HS-5 (cell line): ENCODE measurements at places on chromosomes 4 and X.

DNA sequence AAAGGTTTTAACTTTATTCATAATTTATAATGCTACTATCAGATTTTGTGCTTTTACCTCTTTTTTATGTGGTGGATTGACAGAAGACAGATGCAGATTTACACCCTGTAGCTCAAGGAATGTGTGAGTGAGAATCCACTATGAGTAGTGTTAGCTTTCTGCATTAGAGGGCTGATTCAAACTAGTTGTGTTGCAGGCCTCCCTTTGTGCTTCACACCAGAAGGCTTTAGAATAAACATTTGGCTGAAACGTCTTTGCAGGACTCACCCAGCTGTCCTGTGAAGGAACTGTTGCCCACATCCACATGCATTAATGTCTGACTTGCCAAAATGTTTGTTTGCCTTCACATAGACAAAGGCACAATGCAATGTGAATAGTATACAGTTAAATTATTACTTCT is 127.0 kb downstream of the PCDH7 start:
- DNase-seq, result no peak

GRCh38 chr4:19293080-19293479 is 958.6 kb upstream of the SLIT2 start:
- no peak for DNase-seq

DNA sequence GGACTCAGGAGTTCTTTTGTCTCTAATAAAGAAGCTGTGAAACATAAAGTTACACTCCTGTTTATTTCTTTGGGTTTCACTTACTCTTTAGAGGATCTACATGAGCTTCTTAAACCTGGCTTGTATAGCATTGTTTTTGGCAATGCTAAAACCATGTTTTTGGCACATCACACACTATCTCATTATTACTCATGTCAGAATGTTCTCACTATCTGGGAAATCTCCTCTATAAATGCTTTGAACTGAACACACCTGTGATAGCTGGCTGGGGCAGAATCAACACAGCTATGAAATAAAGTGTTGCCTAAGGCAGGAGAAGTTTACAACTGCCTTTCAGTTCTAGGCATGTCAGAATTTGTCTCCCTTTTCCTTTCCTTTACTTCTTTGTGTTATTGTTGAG is 52.6 kb downstream of the SULT1B1 start:
- no peak for DNase-seq

DNA sequence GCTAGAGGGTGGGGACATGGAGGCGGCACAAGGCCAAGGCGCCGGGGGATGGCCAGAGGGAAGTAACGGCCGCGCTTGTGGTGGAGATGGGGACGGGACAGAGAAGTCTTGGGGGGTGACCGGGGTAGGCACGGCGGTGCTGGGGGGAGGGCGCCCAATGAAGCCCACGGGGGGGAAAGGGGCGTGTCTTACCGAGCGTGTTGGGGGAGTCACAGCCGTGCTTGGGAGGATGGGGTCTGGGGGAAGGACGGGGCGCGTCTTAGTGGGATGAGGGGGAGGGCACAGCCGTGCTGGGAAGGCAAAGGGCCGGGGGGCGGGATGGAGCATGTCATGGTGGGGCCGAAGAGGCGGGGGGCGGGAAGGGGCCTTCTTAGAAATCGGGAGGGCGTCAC is 952 bp downstream of the ARSD start:
- DNase-seq, result no peak

- DNase-seq, result no peak
Observed at GRCh38 chrX:44529310-44529709, 13.3 kb downstream of the FUNDC1 start.

DNA sequence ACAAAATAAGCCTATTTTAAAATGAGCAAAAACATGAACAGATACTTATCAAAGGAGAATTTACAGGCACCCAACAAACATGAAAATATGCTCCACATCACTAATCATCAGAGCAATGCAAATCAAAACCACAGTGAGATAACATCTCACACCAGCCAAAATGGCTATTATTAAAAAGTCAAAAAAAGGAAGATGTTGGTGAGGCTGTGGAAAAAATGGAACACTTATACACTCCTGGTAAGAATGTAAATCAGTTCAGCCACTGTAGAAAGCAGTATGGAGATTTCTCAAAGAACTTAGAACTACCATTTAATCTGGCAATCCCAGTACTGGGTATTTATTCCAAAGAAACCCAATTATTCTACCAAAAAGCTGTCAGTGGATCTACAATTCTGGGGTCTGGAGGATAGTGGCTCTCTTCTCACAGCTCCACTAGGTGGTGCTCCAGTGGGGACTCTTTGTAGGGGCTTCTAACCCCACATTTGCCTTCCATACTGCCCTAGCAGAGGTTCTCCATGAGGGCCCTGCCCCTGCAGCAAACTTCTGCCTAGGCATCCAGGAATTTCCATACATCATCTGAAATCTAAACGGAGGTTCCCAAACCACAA is 9.1 kb upstream of the ZNF732 start:
- DNase-seq, result no peak

DNA sequence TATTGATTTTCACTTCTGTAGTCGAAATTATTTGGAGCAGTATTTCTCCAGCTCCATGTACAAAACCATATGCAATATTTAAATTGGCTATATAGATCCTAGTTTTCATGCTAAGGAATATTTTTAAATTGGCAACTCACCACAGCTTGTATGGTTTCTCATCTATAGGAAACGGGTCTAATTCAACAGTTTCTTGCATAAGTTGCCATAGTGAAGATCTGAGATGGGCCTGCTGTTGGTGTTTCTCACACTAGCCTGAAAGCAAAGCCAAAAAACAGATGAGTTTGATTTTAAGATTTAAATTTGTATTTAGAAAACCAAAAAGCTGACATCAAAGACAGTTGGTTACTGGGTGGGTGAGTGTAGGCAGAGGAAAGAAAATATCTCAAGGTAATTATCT is 5.5 kb downstream of the MAPK10 start:
- no peak for DNase-seq

DNA sequence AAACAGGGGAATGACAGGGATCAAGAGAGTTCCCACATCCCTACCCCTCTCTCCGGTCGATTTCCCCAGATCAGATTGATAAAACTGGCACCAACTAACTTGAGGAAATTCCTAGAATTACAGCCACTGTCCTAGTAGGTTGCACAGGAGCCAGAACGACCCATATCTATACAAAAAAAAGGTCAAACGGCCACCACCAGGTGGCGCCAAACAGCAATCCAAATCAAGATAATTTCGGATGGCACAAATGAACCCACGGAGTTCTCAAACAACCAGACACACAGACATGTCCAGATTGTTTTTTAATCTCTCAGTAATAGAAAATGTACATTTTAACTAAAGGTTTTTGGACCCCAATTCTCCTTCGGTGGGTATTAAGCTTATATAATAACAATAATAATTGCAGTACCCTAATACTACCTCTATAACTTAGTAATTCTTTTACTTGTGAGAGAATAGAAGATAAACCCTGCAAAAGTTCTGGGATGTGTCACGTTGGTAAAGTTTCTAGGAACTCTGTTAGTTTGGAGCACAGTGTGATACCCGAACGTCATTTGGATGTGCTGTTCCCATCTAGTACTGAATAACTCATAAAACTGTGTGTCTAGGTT is 212.6 kb downstream of the SPOCK3 start:
- DNase-seq, result no peak

- DNase-seq, result no peak
Observed at GRCh38 chrX:12972243-12972642, 2.7 kb upstream of the TMSB4X start.

DNA sequence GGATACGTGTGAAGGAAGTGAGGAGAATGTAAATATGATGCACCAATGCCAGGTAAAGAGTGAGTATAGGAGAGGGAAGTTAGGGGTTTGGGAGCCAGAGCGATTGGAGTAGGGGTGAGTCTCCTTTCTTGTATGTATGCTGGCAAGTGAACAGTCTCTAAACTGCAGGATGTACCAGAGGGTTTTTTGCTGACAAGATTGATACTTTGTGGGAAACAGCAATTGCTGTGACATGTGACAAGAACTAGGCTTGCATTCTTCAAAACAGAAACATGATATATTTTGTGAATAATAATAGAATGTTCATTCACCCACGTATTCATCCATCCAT is 706 bp downstream of the CHIC1 start:
- DNase-seq, result no peak

DNA sequence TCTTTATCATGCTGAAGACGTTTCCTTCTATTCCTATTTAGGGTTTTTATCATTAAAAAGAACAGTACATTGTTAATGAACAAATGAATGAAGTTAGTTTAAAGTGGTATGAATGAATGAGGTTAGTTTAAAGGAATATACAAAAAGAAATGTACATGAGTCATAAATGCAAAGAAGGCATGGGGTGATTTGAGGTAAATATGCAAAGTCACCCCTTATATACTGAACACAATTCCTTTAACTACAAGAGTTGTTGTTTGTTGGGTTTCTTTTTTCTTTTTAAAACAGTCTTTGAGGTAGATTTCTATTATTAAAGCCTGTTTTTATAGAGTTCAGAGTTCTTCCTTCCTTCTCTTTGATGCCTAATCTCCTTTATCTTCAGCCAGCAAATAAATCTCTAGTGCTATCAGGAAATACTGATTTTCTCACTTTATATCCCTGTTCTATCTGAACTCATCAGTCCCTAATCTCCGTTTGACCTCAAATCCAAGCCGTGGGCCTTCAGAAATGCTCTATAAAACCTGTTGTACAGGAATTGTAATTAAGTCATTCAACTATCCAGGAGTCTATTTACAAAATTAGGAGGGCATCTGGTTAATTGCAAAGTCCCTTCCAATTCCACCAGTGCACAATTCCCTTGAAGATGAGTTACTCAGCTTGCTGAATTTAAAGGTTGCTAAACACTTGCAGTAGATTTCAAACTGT is 31.6 kb upstream of the ABCG2 start:
- no peak for DNase-seq
